ENCODE measurements at places on chromosomes 7 and 10.

GRCh38 chr10:13390604-13391522 lies 42.8 kb upstream of the SEPHS1 start:
- no peak for DNase-seq

DNA sequence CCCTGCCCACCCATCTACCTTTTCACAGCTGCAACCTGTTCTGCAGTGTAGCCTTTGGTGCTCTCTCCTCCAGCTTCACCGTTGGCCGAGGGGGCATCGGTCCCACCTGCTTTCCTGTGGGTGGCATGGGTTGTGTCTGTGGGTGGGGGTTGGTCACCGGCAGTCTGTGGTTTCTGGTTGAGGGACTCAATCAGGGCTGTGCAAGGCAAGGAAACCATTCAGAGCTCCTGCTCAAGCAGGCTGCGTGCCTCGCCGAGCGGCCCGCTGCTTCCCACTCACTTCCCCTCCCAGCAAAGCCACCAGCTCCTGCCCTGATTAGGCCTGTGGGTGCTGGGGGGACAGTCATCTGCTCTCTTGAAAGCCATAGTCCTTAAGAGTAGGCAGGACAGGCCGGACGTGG lies 9.8 kb downstream of the DNAJB12 start:
- DNase-seq, result no peak

DNA sequence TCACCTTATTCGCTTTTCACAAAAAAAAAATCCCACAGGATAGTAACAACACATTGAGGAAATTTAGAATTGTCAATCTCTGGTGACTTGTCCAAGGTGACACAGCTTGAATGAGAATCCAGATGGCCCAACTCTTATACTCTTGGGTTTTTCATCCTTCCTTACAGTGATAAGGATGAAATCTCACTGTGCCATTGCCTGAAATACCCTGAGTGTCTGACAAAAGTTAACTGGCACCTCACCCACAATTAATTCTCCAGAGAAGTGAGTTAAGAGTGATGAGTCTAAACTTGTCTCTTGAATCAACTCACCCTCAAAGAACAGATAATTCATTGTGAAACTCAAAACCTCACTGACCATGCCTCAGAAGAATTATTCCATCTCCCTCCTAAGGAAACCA lies 18.9 kb downstream of the CHRM2 start:
- no peak for DNase-seq

GRCh38 chr7:134378562-134378961 lies 61.8 kb upstream of the SLC35B4 start:
- DNase-seq, result no peak

DNA sequence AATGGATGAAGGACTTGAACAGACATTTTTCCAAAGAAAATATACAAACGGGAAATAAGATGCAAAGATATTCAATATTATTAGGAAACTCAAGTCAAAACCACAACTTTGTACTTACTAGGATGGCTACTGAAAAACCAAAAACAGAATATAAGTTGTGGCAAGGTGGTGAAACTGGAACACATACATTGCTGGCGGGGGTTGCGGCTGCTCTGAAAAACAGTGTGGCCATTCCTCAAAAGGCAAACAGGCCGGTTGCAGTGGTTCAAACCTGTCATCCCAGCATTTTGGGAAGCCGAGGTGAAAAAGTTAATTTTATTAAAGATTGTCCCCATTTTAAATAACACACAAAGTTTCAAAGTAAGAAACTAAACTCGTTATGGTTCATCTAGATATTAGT lies 9.9 kb upstream of the ZNF713 start:
- no peak for DNase-seq

DNA sequence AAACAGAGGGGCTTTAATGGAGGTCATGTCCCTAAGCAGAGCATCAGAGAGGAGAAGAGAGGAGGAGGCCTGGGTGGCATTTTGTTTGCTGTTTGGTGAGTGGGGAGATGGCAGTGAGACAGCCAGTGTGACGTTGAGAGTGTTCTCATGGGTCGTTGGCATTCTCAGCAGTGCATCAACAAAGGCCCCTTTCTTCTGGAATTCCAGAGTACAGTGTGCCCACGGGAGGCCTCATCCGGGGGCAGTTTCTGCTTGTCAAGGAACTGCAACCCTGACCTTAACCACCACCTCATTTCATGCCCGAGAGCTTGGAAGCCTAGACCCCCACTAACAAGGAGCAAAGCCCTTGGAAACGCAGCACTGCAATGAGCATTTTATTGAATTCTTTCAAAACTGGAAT lies 92.9 kb downstream of the CELF2 start:
- DNase-seq, result no peak

GRCh38 chr10:91907914-91908336 lies 1.4 kb downstream of the FGFBP3 start:
- DNase-seq, result no peak

- DNase-seq, result no peak
Observed at GRCh38 chr7:53151496-53151895, 116.1 kb downstream of the POM121L12 start.

Data from NCI-H510A treated with DMSO at 0.1 percent for 48 hours (cell line).